Activated CD4-positive, alpha-beta memory T cell treated with anti-CD3 and anti-CD28 coated beads for 36 hours (primary cell): ENCODE measurements at places on chromosomes 2 and 18.

GRCh38 chr2:200158647-200159356 lies 147.7 kb upstream of the SPATS2L start:
- DNase-seq = no peak

DNA sequence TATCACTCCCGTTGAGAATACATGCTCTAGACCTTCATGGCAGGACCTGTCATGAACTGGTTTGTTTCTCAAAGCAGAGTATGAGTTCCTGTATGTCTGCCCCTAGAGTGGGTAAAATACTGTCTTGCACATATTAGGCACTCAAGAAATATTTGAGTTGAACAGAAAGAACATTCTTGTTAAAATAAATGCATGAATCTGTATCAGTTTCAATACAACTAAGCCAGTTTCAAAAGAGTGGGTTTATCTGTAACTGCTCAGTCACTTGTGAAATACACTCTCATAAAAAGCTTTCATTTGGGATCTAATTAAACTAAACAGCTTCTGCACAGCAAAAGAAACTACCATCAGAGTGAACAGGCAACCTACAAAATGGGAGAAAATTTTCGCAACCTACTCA lies 69.2 kb downstream of the RFTN2 start:
- no peak for DNase-seq

DNA sequence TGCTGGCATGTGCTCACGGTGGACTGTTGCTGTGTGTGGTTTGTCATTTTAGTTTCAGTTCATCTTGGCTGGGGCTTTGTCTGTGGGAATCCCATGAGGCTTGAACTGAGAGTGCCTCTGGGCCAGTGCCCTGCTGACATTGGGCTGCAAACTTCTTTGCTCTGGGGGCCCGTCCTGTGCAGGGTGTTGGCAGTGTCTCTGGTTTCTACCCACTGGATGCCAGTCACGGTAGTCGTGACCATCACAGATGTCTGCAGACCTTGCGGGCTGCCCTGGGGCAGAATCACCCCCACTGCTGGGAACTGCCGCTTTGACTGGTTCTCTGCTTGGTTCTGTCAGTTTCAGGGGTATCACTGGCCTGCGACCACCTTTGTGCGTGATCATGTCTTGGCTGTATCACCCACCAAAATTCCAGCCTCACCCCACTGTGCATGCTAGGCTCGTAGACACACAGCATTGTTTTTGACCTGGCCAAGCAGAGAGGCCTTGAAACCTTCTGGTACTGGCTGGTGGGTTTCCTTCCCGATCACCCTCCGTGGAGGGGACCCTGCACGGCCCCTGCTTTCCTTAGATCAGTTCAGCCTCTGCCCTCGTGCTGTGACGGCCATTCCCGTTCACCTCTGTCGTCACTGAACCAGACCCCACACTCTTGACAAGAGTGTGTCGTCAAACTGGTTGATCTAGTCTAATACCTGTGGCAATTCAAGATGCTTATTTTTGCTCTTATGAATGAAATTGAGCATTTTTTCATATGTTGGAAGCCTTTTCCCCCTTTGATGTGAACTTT lies 57.6 kb downstream of the KCNG2 start:
- DNase-seq = no peak

GRCh38 chr2:56739413-56739812 lies 555.6 kb downstream of the CCDC85A start:
- no peak for DNase-seq

GRCh38 chr2:67612576-67613042 lies 215.5 kb downstream of the ETAA1 start:
- DNase-seq = no peak

DNA sequence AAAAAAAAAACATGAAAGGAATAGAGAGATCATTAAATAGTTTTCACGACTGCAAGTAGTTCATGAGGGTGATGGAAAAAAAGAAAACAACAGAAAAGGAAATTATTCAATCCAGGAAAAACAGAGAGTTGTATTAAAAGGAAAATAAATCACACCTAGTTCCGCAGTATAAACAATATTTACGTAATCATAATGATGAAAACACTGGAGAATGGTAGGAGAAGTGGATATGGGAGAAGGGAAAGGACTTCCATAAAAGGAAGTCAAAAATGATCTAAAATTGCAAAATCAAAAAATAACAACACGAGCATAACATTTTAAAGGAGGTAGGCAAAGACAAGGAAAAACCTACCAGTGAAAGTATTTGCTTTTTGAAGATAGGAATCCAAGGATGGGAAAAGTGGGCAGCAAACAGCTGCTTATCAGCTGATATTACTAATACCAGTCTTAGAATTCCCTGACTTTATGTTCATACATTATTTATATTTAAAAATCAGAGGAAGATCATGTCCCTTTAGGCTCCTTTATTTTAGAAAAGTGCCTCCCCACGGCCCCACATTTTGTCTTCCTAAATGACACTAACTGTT lies 160.8 kb downstream of the NBAS start:
- DNase-seq = no peak

DNA sequence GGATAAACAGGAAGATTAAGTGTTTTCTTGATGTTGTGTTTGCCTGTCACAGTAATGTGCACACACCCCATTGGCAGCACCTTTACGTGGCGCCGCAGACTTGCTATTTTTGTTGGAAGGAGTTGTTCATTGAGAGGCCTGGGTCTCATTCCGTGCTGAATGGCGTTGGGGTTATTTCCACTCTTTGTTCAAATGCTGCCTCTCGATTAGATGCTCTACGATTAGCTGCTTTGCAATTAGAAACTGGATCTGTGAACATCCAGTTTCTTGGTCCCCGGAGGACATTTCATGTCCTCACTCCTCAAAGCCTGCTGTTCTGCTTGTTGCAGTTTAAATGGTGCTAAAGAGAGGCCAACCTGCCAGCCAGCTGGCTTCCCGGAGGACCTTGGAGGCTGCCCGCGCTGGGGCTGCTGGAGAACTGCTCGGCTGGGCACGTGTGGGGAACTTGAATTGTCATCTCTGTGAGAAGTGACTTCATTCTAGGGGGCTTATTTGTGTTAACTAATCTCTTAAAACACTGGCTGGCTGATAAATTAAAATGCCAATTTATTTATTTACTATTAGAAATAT lies 117.4 kb upstream of the NABP1 start:
- no peak for DNase-seq

DNA sequence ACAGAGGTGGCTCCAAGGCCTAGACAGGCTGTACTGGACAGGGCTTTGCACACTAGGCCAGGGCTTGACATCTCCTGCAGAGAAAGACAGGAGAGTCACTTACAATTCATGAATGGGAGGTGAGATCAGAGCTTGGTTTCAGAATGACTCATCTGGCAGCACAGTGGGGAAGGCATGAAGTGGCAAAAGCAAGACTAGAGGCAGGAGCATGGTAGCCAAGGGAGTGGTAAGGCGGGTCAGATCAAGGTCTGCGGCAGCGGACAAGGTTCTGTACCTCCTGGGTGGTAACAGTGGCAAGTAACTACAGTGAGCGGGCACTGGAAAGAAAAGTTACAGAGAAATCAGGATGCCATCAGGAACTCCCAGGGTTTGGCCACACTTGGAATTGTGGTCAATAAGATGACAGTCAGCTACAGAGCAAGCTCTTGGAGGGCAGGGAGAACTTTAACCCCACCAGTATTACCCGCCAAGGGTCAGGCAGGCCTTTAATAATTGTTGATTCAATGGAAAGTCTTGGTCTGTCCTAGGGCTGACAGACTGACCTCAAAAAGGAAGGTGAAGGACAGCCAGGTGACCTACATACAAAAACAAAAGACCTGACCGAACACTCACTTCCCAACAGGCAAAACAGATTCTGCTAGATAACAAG lies 5.7 kb downstream of the MCFD2 start:
- peak; percentile 69 for DNase-seq

DNA sequence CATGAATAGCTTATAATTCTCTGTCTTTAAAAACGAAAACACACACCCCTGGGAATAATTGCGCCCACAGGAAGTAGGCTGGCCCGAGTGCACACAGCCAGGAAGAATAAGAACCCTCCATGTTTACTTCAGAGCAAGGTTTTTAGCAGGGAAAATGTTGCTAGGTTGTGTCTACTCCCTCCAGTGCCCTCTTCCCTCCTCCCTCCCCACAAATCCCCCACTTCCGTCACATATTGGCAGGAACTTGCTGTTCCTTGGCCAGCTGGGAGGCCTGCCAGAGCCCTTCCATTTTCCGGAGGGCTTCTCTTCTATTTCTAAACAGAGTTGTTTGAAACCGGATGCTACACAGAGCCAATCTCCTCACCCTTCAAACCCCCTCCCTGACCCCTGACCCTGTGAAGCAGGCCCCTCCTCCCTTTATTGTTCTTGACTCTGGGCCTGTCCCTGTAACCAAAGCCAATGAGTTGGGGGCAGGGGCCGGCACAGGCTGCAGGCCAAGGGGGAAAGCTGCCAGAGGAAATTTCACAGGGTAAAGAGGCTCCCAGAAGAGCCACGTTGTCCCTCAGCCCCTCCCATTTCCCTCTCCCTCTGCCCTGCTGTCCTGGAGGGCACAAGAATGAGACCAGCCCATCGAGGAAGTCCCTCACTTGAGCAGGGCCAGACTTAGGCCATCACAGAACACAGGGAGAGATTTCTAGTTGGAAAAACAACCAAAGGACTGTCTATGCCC lies 49.8 kb upstream of the LGALSL start:
- DNase-seq = no peak

DNA sequence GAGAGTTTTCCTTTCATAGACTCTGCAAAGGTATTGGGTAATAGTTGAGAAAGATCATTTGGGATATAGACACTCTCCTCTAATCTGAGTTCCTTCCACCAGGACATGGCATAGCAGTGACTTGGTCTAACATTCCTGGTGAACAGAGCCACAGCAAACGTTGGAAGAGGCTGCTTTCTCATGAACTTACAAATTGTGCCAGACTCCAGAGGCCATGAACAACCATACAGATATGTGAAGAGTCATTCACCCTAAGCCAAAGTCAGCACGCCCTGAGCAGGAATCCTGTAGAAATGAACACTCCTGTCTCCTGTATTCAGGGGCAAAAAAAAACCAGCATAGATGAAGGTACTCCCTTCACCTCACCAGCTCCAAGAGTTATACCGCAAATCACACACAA lies 152.8 kb downstream of the TMEM18 start:
- no peak for DNase-seq

GRCh38 chr18:57832730-57833129 lies 29.6 kb upstream of the ATP8B1 start:
- no peak for DNase-seq

- no peak for DNase-seq
Observed at GRCh38 chr18:25862881-25863600, 227.4 kb downstream of the SS18 start.

DNA sequence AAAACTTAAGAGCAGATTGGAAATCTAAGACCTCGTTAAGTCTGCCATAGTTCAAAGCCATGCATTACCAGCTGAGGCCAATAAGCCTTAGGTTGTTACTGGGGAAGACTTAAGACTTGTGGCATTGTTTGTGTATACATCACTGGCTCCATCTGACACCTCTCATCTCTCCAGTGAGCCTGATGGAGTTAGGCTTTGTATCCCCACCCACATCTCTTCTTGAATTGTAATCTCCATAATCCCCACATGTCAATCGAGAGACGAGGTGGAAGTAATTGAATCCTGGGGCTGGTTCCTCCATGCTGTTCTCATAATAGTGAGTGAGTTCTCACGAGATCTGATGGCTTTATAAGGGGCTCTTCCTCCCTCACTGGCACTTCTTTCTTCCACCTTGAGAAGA lies 404.6 kb downstream of the ARHGAP15 start:
- no peak for DNase-seq

DNA sequence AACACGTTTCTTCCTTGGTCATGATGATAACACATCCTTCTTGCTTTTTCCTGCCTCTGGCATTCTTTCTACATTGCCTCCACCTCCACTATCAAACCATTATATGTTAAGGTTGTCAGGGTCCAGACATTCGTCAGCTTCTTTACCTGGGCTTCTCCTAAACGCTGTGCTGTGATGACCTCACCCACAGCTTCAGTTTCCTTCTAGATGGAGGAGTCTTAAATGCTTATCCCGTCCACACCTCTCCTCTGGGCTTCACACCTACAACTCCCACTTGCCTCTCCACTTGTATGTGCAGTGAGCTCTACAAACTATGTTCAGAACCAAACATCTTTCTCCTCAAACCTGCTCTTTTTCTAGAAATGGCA lies 666 bp upstream of the STAT1 start:
- DNase-seq = no peak

- DNase-seq = no peak
Observed at GRCh38 chr18:1047406-1047805, 142.7 kb downstream of the ADCYAP1 start.

DNA sequence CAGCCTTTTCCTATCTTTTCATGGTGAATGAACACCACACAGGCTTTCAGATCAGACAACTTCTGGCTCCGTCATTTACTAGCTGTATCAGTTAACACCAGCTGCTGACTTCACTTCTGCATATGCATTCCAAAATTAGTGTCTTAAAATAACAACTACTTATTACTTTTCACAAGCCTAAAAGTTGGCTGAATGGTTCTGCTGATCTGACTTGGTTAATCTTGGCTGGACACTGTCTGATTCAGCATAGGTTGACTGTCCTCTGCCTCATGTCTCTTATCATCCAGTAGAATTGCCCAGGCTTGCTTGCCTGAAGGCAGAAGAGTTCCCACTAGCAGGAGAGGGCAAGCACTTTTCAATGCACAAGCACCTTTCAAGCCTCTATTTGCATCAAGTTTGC lies 72.7 kb downstream of the MARCHF4 start:
- no peak for DNase-seq

DNA sequence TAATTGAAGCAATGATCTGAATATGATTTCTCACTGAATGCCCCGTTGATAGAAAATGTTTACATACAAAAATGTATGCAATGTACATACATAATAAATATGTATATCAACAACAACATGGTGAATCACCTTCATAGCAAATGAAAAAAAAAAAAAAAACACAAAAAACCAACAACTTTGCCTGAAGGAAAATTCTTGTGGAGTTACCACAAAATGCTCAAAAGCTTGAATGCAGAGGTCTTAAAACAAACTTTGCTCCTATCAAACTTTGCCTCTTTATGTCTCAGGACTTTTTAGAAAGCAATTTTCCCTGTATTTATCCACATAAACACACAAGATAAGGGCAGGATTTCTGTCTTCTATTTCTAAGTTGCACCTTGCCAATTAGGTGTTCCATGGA lies 92.9 kb upstream of the SIX2 start:
- no peak for DNase-seq
